Effector CD4-positive, alpha-beta T cell (primary cell): ENCODE measurements at places on chromosomes 7 and 10.

GRCh38 chr7:87395442-87396020, 50.1 kb downstream of the CROT start:
- DNase-seq: no peak

GRCh38 chr7:34177476-34177875, 272.1 kb downstream of the BMPER start:
- DNase-seq: no peak

- no peak for DNase-seq
Measured at GRCh38 chr10:114322344-114322743, 82.0 kb downstream of the AFAP1L2 start.

DNA sequence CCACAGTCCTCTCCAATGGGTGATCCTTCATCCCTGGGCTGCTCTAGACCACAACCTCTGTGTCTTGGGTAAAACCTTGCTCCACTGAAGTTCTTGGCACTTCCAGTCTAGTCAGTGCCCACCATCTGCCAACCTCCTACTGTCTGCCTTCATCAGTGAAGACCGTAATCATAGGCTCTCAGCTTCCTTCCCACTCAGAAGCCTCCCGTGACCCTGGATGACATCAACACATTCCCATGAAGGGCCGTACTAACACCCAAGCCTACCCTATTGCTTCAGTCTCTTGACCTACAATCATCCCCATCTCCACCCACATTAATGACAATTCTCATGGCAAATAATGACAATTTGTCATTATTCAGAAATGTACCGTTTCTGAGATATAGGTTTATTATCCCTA, 27.6 kb upstream of the GARS1 start:
- no peak for DNase-seq

DNA sequence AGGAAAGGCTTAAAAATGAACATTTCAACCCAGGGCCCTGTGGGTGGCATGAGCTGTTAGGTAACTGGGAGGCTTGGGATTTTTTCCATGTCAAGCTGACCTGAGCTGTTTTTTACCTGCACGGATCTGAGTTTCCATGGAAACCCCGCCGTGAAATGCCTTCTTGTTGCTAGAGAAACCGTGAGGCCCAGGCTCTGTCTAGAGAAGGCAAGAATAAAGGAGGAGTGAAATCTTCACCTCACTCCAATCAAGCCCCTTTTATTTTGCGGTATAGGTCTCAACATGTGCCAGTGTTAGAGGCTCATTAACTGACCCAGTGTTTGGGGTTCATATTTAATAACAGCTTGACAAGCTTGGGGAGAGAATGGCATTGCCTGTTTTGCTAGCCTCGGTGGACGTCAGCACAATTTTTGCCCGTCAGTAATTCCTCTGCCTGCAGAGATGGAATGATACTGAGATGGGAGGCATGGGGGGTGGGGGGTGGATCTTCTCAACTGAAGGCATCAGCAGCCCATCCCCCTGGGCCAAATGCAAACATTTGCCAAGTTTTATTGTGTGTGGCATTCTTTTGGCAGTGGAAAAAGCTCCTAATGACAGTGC, 48.9 kb upstream of the PDCD4 start:
- no peak for DNase-seq

- DNase-seq: no peak
Measured at GRCh38 chr7:135353832-135354231, 120.2 kb downstream of the STRA8 start.

DNA sequence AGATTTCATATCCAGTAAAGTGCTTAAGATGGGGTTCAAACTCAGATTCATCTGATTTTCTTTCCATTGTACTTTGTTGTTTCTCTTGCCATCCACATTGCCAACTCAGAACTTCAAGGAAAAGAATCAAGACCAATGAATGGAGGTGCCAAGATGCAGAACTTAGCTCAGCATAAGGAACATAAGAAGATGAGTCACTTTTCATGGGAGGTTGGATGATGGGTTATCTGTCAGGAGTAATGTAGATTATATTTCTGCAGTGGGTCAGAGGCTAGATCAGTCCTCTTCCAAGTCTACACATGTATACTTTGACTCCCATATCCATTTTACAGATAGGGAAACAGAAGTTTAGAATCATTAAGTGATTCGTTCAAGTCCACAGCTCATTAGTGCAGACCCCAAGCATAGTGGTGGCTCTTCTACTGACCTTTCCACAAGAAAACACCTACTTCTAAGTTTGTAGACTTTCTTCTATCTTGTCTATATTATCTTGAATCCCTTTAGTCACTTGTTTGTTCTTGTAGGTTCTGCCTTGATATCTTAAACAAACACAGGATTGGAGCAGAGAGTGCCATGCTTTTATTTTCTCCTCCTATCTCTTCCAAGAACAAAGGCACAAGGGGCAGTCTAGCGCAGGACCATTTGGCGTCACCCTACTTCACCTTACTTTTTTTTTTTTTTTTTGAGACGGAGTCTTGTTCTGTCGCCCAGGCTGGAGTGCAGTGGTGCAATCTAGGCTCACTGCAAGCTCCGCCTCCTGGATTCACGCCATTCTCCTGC, 14.0 kb upstream of the ADD3 start:
- DNase-seq: no peak

DNA sequence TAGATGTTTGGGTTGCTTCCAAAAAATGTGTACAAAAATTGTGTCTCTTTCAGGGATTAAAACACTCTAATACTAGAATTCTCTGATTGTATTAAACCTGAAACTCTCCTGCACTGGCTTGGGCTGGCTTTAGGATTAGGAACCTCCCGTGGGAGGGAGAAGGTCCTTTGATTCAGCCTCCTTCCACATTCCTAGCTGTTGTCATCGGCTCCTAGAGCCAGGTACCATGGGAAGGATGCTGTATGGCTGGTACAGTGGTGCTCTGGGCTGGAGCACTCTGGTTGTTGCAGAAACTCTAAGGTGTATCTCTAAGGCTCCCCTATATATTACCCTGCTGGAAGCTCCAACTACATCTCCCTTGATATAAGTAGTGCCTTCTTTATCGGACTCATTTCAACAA, 245.2 kb upstream of the FOXK1 start:
- no peak for DNase-seq

DNA sequence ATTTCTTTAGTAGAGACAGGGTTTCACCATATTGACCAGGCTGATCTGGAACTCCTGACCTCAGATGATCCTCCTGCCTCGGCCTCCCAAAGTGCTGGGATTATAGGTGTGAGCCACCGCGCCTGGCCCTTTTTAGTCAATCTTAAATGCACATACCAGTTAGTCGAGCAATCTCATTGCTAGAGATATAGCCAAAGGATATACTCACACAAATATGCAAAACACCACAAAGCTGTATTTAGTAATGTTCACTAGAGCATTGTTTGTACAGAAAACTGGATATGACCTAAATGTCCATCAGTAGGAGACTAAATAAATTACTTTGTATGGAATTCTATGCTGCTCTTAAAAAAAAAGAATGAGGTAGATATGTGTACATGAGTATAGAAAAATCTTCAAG, 24.5 kb upstream of the IL6 start:
- DNase-seq: no peak

DNA sequence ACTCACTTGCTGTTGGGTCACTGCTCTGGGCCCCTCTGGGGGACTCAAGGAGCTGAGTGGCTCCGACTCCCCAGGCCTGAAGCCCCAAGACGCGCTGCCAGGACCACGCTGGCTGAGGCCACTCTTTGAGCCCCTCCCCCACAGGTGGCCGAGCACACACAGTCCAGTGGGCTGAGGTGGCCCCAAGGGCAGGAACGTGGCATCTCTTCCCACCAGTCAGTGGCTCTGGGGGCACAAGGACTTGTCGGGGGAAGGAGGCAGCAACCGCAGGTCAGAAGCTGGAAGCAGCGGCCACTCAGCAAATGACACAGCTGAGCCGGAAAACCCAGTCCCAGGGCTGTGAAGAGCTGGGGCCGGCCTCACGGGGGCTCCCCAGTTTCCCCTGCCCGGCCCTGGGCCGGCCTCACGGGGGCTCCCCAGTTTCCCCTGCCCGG, 24.1 kb downstream of the GRIFIN start:
- no peak for DNase-seq

GRCh38 chr7:155701972-155702544, 57.6 kb downstream of the RBM33 start:
- no peak for DNase-seq

DNA sequence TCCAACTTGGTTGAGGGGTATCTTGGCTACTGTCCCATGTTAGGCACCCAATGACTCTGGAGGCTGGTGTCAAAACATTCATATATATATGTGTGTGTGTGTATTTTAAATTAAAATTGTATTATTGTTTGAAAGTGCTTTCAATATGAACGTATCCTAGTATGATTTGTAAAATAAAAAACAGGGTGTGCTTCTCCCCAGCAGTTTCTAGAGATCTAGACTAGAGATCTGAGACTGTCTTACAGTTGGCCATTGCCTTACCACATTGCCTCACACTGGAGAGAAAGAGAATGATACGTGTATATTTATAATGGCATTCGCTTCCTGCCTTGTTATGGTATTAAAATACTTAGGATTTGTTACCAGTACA, 1.2 kb downstream of the BAG3 start:
- no peak for DNase-seq

DNA sequence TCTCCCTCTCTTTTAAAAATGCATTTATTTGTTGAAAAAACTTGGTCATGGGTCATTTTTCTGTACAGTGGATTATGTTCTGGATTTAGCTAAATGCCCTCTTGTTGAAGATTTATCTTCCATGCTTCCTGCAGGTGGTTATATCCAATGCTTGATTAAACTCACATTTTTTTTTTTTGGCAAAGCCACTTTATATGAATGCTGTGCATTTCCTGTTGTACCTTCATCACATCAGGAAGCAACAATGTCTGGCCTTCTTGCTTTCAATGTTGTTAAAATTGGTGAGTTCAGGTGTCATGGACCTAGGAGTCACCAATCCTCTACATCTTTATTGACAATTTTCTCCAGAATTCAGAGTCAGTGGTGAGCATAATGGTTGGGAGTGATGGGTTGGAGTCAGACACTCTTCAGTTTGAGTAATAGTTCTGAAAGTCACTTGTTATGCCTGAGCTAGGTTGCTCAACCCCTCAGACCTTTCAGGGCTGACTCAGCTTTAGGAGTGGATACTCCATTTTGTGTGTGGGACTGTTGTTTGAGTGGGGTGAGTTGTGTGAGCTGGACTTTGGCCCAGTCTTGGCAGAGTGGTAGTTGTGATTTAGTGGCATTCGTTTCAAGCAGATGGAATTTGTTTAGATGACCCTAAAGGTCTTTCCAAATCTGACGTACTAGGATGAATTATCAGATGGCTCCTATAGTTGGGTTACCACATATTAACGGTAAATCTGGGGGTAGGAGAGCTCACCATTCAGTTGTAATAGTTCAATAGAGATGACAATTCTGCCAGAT, 213.5 kb upstream of the ZNF32 start:
- no peak for DNase-seq

GRCh38 chr10:14742815-14743214, 31.9 kb downstream of the FAM107B start:
- no peak for DNase-seq

- DNase-seq: no peak
Measured at GRCh38 chr7:30162622-30163124, 27.9 kb downstream of the MTURN start.

DNA sequence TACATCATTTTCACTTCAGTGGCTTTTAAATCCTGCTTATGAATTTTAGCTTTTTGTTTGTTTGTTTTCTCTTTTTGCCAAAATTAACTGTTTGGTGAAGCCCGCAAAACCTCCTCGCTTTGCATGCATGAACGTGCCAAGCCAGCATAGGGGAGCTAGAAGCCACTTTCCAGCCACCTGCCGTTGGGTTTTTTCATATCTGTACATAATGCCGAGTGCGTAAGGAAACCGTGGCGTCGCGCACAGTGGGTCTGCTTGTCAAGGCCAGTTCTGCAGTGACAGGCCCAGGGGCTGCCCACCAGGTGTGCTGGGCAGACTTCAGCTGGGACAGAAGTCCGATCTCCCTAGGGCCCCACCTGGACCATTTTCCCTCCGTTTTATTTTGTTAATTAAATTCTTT, 41.1 kb downstream of the WIPI2 start:
- no peak for DNase-seq

GRCh38 chr10:48249004-48249762, 25.3 kb downstream of the FRMPD2 start:
- DNase-seq: no peak

DNA sequence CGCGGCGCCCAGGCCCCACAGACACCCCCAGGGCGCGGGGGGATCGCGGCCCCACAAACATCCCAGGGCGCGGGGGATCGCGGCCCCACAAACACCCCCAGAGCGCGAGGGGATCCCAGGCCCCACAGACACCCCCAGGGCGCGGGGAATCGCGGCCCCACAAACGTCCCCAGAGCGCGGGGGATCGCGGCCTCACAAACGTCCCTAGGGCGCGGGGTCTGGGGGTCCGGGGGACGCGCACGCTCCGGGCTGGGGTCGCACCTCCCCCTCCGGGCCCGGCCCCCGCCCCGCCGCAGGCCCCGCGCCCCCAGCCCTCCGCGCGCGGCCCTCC, 382 bp downstream of the DIP2C start:
- DNase-seq: no peak

- DNase-seq: no peak
Measured at GRCh38 chr7:50687575-50688225, 95.0 kb downstream of the GRB10 start.

DNA sequence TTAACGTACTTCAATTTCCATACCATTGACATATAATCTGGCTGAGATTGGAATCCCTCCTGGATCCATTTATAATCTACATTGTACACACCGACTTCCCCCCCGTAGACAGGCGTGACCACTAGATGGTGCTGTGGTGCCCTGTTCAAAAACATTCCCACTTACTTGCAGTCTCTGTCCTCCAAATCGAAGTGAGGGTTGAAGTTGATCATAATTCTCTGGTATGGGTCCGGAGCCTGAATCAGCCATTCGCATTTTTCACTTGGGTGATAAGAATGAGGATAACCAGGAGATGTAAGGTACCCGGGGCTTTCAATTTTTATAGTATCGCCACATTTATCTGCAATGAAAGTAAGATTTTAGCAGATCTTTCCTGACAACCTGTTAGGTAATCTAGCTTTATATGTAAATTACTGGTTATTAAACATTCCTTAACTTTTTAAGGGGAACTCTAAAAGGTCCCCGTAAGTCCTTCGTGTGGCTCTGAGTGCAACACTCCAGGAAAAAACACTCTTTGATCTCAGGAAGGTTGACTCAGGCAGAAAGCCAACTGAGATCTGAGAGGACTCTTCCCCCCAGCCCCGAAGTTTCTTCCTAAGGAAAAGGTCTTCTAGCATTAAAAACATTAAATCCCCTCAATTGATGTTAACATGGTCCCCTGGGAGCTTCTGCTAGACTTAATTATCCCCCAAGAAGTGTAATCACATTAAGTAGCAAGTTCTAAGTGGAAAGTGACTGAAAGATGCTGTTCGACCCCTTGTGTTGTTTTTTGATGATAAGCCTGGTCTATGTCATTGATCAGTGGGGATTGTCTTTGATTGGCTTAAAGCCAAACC, 3.7 kb downstream of the NRP1 start:
- DNase-seq: peak; percentile 70

GRCh38 chr7:23277359-23277989, 21.7 kb upstream of the MALSU1 start:
- DNase-seq: peak; percentile 17

GRCh38 chr10:117928741-117929140, 118.0 kb downstream of the RAB11FIP2 start:
- DNase-seq: no peak

- DNase-seq: no peak
Measured at GRCh38 chr10:69742928-69743602, 58.6 kb upstream of the COL13A1 start.
